ENCODE measurements at places on chromosomes 16 and 17.

- no peak for DNase-seq
These were observed 123.4 kb downstream of the CLEC16A start for GRCh38 chr16:11067697-11068141.

- no peak for DNase-seq
These were observed 2.0 kb downstream of the ADGRG1 start for GRCh38 chr16:57630407-57630797.

DNA sequence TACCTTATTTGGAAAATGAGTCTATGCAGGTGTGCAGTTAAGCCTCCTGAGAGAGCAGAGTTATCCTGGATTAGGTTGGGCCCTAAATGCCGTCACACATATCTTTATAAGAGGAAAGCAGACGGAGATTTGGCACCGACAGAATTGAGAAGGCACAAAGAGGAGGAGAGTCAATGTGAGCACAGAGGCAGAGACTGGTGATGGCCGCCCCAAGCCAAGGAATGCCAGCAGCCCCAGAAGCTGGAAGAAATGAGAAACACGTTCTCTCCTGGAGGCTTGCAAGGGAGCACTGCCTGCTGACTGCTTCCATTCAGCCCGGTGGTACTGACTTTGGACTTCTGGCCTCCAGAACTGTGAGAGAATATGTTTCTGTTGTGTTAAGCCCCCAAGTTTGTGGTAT is 3.2 kb downstream of the SLC46A1 start:
- no peak for DNase-seq

- no peak for DNase-seq
These were observed 158.0 kb downstream of the ZFHX3 start for GRCh38 chr16:72889616-72890582.

DNA sequence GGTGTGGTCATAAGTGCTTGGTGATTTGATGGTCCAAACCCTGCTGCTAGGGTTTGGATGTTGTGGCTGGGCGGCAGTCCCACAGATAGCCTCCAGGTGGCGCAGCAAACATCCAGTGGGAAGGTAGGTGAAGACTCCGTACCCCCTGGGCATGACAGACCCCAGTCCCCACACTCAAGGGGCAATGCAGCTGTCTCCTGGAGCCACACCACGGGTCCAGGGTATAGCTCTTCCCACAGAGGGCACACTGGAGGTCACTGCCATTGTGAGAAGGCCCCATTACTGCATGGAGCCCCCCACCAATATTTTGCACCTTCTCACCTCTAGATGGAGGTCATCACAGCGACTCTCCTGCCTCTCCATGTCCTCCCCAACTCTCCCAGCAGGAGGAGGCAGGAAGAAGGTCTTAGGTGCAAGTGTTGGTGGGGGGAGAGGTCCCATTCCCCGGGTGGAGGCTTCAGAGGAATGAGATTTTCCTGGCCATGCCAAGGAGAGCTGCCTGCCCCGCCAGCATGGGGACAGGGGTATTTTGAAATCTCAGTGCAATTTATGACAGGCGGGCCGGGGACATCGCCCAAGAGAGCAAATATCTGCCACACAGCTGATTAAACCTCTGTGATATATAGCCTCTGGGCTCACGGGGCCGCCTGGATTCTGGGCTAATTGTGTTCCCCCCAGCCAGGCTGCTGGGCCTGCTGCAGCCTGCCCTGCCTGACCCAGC is 17.1 kb upstream of the C17orf113 start:
- peak; percentile 31 for DNase-seq

DNA sequence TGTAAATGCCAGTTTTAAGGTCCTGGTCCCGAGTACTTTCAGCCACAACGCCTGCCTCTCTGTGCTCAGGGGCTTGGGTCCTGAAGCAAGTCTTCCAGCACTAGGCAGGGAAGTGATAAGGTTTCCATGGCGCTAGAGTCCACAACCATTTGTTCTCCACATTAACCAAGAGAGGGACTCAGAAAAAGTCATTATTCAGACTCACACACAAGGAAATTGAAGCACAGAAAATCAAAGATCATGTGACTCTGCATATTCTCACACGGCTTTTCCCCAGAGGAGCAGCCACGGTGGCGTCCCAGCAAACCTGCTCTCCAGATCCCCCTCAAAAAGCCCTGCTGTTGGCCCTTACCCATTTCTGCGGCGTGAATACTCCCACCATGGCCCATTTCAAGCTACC is 9.7 kb downstream of the ENPP7 start:
- no peak for DNase-seq

DNA sequence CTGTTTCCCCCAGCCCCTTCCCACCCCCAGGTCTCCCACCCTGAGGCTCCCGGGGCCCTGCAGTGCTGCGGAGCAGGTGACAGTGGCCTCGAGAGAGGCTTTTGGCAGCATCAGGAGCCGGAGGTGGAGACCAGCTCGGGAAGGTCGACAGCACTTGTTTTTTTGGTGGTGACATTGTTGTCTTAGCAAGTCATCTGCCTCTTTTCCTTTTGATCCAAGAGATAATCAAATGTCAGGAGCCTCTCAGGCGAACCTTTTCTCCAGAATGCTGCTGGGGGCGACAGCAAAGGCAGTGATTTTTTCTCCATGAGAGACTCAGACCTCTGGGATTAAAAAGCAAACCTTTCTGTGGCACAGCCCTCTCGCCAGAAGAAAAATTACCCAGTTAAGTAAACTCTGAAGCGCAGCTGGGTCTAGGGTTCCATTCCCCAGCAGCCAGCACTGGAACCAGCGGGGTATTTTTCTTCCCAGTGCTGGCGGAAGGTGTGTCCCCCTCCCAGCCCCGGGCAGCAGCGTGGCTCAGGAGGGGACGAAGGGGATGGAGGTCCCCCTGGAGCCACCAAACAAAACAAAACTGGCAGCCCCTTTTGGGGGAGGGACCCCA is 37.2 kb downstream of the GRIN2C start:
- no peak for DNase-seq

DNA sequence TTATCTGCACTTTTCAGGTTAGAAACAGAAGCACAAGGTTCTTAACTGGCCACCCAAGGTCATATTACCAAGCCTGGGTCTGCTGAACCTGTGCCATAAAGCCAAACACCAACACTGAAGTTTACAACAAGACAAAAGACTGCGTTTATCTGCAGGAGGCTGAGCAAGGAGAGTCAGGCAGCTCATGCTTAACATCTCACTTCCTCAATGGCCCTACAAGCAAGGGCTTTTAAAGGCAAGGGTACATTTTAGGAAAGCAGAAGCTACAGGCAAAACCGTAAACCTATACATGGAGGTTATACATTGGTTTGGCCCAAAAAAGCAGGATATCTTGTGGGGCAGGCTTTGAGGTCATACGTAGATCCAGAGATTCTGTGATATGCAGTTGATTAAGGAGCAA is 91.2 kb downstream of the GNAO1 start:
- no peak for DNase-seq

DNA sequence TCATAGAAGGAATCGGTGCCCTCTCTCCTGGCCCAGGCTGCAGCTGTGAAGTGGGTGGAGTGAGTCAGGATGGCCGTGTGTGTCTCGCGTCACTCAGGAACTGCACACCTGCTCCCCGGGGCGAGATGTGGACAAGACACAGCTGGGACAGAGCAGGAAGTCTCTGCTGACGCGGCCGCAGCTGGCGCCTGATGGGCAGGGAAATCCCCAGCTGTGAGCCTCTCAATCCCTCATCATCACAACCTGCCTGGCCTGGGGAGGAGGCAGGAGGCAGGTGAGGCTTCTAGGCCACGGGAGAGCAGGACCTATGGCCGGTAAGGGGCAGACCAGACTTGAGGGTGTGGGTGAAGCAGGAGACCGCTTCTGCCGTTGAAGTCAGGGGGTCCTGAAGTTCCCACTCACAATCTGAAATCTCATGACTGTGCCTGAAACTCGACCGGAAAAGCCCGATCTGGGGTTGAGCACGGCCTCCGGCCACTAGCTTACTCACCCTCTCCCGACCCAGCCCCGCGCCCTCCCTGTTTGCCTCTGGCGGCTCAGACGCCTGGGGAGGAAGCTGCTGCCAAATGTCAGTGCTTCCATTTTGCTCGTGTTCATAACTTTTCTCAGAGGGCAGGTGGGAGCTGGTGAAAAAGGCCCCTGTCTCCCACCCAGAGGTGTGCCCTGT is 1.1 kb upstream of the TRPV3 start:
- peak; percentile 95 for DNase-seq
